ENCODE measurements at places on chromosomes 16 and 17. TPM values are rescaled to one million over a fixed set of nuclear protein-coding genes. Genes with fewer than 3 reads are reported as not detected.

GRCh38 chr17:45001310-45001709 lies 33.2 kb upstream of the C1QL1 start:
- no peak for DNase-seq

DNA sequence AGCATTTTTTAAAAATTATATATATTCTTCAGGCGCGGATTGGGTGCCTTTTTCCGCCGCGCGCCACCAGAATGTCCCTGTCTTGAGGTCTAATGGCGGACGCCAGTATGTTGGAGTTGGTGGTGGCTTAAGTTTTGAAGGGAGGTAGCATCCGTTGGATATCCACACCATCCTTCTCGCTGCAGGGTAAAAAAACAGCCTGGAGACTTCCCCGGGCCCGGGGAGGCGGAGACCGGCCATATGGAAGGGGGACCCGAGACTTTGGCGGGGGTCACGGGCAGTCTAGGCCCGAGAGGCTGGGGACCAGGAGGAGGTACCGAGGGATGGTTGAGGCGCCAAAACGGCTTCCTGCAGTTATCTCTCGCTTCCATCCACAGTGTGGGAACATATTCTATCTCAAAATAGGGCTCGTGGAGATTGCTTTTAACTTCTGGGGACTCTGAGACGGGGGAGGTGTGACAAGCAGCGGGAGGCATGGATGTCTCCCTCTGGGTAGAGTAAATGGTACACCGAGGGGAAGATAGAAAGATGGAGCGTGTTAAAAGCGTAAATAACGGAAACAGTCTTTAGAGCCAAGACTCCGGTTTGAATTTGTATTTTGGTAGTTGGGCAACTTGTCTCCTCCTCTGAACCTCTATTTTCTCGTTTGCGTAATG lies at the start of gene SF3B3:
TSS of gene SF3B3 (plus strand) at position 74 of the 656 bp plus-strand sequence. CDS start 2,841 bp downstream, outside the sequence.
- peak; percentile 66 for DNase-seq

The TMEM208 gene
- 53.5 TPM for total RNA-seq

DNA sequence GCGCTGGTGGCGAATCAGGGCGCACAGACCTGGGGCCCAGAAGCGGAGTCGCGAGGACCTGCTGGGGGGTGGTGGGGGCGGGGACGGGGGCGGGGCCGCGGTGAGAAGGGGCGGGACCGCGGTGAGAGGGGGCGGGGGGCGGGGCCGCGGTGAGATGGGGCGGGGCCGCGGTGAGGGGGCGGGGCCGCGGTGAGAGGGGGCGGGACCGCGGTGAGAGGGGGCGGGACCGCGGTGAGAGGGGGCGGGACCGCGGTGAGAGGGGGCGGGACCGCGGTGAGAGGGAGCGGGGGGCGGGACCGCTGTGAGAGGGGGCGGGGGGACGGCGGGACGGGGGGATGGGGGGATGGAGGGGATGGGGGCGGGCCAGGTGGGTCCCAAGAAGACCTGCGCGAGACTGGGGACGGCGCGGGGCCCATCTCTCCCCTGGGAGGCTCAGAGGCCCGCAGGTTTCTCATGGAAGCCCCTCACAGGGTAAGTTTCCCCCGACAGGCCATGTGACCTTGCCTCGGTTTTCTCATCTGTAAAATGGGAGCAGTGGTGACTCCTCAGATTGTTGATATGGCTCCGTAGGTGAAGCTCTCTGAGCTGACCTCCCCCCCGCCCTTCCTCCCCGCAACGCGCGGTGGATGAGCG lies 28.6 kb upstream of the DBNDD1 start:
- DNase-seq: no peak

DNA sequence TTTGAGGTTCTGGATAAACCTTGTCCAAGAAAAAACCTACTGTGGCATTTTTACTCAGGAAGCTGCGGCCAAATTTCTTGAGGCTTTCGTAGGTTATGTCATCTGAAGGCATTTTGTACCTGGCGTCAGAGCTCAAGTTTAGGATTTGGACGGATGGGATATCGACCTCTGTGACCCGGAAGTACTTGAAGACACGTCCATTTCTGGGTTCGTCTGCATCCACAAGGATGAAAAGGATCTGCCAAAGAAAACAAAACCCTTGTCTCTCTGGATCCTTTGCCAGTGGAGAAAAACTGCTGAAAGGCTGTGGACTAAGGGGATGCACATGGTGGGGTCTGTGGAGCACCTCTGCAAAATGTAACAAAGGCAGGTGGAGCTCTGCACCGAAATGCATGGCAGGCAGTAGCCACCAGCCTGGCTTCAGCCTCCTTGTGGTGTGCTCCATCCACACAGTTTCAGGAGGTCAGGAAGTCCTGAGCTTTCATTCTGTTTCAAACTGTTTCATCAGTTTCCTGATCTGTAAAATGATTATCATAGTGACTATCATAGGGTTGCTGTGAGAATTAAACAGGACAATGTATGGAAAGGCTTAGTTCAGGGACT lies 17.0 kb upstream of the UMOD start:
- DNase-seq: no peak

DNA sequence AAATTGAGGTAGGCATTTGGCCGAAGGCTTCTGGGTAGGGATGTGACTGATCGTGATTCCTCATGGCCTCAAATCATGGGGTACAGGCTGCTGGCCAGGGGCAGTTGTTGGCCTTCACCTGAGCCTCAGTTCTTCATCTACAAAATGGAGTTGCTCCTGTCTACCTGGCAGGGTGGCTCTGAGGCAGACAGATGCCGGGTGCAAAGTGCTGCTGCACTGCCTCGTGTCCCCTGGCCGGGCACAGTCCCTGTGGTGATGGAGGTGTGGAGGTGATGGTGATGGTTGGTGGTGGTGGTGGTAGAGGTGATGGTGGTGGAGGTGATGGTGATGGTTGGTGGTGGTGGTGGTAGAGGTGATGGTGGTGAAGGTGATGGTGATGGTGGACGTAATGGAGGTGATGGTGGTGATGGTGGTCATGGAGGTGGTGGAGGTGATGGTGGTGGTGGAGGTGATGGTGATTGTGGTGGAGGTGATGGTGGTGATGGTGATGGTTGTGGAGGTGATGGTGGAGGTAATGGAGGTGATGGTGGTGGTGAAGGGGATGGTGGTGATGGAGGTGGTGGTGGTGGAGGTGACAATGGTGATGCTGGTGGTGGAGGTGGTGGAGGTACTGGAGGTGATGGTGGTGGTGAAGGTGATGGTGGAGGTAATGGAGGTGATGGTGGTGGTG lies 52.6 kb downstream of the RNF213 start:
- no peak for DNase-seq

GRCh38 chr16:1057252-1057932 lies 15.2 kb upstream of the SSTR5 start:
- DNase-seq: peak; percentile 88

The CCDC144A gene
- total RNA-seq: 16.8 TPM

GRCh38 chr16:19436540-19436939 lies 18.9 kb downstream of the TMC5 start:
- no peak for DNase-seq

The SPATA22 gene
- not detected for total RNA-seq

The SCNN1G gene
- not detected for total RNA-seq

DNA sequence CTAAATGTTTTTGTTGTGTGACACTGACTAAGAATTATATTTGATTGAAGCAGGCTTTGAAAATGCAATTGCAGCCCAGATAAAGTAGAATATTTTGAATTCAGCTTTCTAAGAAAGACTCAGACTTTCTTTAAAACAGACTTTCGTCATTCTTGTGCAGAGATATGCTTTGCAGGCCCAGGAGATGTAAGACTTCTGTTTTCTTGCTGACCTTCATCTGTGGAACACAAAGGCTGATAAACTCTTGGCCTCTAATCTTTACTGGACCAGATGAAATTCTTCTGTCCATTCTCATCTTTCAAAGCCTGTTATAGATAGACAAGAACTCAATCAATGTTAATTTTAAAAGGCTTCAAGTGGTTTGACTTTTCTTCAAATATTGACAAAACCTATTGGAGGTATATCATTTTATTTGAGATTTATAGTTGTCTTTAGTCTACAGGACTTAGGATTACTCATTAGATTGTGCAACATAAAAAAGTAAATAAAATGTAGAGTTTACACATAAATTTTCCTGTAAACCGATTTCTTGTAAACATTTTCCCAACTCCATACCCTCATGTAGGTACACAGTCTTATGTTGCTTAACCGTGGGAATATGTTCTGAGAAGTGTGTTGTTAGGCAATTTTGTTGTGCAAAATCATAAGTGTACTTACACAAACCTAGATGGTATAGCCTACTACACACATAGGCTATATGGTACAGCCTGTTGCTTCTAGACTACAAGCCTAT lies 94.2 kb downstream of the MAP2K4 start:
- DNase-seq: no peak

DNA sequence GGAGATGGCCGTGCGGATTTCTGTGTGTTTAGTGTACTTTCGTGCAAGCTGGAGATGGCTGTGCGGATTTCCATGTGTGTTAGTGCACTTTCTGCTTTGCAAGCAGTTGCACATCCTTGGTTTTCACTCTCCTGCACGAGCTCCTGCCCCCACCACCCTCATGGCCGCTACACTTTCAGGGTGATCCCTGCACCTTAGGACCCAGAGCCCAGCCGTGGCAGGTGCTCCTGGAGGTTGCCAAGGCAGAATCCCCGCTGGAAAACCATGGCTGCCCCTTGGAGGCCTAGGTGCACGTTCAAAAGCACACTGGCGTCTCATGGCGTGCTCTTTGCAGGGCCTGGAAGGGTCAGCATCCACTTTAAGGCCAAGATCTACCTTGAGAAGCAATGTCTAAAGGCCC lies 311.0 kb upstream of the TNRC6C start:
- DNase-seq: no peak

GRCh38 chr17:19579867-19580565 lies 46.4 kb downstream of the SLC47A1 start:
- DNase-seq: no peak

DNA sequence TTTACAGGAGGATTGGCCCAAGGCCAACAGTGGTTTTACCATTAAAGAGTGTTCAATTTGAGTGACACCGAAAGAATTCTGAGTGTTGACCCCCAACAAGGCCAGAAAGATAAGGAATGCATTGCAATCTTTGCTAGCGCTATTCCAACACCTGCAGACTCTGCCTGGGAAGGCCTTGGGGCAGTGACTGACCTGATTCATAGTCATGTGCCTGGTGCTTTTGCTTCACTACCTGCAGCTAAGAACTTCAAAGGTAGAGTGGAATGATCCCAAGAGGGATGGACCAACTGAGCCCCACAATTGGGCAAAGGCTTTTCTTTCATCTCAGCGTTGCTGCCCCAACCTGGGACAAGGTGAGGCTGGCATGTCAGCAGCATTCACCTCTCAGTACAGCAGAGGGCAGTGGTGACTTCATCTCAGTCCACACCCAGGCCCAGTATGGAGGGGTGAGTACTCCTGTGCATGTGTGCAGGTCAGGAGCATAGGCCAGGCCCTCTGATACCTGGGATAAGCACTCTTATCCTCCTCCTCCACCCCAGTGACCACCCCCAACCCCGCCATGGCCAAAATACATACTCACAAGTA lies 149.6 kb upstream of the GNAO1 start:
- peak; percentile 53 for DNase-seq

GRCh38 chr17:15269780-15270089 lies 4.6 kb upstream of the PMP22 start:
- no peak for DNase-seq

GRCh38 chr16:62755938-62756337 lies 719.7 kb upstream of the CDH8 start:
- no peak for DNase-seq

The SLC6A2 gene
- total RNA-seq: not detected

The TBC1D3K gene
- total RNA-seq: not detected

The CPNE7 gene
- total RNA-seq: 31.3 TPM

The DRC3 gene
- total RNA-seq: 2.0 TPM

The NDUFAF8 gene
- total RNA-seq: 53.3 TPM

The ZNF652 gene
- 42.8 TPM for total RNA-seq

DNA sequence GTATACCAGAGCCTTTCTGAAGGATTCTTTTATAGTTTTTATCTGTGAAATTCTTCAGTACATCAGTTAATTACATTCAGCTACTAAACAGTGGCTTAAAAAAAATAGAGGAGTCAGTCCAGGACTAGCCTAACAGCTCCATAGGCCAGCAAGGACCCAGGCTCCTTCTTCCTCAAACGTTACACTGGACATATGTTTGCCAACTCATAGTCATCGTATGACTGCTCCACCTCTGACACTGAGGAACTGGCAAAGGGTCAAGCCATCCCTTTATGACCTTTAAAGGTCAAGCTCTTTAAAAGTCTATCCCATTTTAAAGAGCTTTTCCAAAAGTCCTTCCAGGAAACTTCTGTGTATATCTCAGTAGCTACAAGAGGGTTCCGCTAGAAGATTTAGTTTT lies 36.6 kb downstream of the PHLPP2 start:
- no peak for DNase-seq

DNA sequence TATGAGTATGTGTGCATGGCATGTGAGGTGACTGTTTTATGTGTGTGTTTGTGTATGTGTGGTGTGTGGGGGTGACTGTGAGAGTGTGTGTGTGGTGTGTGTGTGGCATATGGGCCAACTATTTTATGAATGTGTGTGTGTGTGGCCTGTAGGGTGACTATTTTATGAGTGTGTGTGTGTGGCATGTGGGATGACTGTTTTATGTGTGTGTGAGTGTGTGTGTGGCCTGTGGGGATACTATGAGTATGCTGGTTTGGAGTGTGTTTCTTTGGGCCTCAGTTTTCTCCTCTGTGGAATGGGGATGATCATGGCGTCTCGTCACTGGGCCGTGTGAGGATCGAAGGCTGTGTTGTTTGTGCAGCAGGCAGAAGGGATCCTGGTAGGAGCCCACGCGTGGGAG lies 152.1 kb upstream of the PLCG2 start:
- DNase-seq: no peak

The PYY gene
- total RNA-seq: not detected

- DNase-seq: no peak
Observed at GRCh38 chr16:54454616-54455015, 168.0 kb upstream of the IRX3 start.

- no peak for DNase-seq
Observed at GRCh38 chr16:89906140-89907025, 12.3 kb upstream of the MC1R start.

DNA sequence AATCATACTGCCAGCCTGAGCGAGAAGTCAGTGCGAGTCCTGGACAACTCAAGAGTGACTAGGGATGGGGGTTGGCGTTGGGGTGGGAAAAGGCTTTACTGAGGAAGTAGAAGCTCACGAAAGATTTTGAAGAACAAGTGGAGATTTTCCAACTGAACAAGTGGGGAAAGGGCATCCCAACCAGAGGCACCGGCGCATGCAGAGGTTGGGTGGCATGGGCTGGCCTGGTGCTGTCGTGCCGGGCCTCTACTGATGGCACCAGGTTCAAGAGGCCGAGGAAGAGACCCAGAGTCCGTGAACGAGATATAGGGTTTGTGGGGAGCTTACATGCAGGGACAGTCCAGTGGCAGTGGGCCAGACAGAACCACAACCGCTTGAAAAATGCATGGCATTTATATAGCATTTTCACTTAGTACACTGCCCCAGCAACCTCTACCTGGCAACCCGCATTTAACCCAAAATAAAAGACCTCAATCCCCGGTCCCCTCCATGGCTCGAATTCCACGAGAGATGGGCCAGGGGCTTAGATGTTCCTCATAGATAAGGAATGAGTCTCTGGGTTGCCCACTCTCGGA lies 7.7 kb upstream of the ITGA3 start:
- DNase-seq: no peak

GRCh38 chr16:104928-105327 lies 26.9 kb downstream of the MPG start:
- DNase-seq: no peak

The TMEM114 gene
- total RNA-seq: not detected

- no peak for DNase-seq
Observed at GRCh38 chr17:63704259-63704576, 4.3 kb upstream of the LIMD2 start.

The HSD11B2 gene
- total RNA-seq: 10.8 TPM

GRCh38 chr16:16029431-16030011 lies 80.1 kb downstream of the ABCC1 start:
- DNase-seq: no peak

All from Calu3 (cell line).